Activated T-helper 2 cell treated with anti-CD3 and anti-CD28 coated beads, Interferon-gamma antibody, Interleukin-2, Interleukin-4, amounts not matched to agents 10 μg/mL and 5 μg/mL and 100 μg/mL, durations not matched to agents 14 hours and 24 hours and 36 hours (primary cell): ENCODE measurements at places on chromosomes 5 and 9. TPM values are rescaled to one million over a fixed set of nuclear protein-coding genes. Genes with fewer than 3 reads are reported as not detected.

DNA sequence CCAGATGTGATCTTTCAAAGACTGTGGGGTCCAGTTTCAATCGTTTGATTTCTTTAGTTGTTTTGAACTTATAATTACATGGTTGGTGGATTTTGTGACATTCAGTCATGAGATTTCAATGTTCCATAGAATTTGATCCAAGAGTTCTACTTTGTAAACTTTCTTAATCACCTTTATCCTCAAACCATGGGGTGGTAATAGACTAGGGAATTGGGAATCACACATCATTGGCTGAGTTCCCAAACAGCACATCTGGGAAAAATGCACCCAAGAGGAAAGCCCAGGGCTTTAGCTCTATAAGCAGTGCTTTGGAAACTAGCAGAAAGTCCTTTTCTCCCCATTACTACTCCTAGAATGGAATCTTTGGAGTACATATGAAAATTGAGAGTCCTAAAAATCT lies 177.6 kb downstream of the NNT start:
- DNase-seq: no peak

DNA sequence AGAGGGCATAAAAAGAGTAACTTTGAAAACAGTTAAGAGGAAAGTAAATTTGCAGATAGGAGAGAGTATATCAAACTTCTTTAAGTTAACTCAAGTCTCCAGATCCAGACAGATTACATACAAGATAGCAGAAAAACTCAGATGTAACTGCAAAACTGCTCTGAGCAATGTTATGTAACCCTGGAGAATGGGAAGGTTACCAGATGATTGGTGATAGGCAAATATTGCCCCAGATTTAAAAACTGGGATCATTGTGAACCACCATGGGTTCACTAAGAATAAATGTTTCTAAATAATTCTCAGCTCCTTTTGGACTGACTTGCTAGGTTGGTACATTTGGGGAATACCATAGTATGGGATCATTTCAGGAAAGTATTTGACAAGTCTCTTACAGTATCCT lies 176.5 kb downstream of the ARL15 start:
- DNase-seq: no peak

GRCh38 chr9:72271613-72272478 lies 93.2 kb downstream of the ZFAND5 start:
- DNase-seq: no peak

GRCh38 chr5:56039985-56040384 lies 45.2 kb upstream of the IL6ST start:
- no peak for DNase-seq

The IRX1 gene
- not detected in 2 replicates for total RNA-seq

The PTGS1 gene
- total RNA-seq: 0.55 and 0.71 TPM in 2 replicates
